Kidney (tissue), 22 donors: ENCODE measurements at places on chromosomes 3 and 15. TPM values are rescaled to one million over a fixed set of nuclear protein-coding genes. Genes with fewer than 3 reads are reported as not detected.

Gene SAXO2
- 3.2 TPM for total RNA-seq

Gene CMTM7
- total RNA-seq = 38.2 TPM

DNA sequence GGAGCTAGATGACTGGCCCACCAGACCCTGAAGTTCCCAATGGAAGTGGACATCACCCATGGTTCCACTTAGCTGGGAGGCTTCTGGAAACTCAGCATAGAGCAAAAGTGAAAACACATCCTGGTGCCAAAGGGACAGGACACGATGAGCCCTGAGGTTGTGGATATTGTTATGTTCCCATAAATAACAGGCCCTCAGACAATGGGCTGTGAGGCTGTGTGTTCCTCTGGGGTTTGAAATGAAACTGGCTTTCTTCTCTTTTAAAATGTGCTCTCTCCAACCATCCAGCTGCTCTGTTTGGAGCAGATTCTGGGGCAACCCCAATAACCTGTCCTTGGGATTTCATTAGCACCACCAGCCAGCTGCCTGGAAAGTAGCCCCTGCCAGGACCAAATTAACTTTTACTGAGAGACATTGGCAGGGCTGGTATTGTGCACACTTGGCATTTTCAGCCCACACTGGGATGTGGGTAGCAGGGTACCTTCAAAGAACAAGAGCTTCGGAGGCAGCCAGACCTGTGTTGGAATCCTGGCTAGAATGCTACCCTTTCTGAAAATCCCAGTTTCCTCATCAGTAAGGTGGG, 97.5 kb downstream of the DNAJB8 start:
- H3K36me3 ChIP-seq = peaks cover 2% of the 10 kb centered on the region
- H3K4me1 ChIP-seq = no peaks in the 10 kb centered on the region
- H3K4me3 ChIP-seq = no peak overlapping the region
- H3K27me3 ChIP-seq = no peaks in the 10 kb centered on the region
- DNase-seq = no peak
- no peak overlapping the region for H3K27ac ChIP-seq

Gene GUCA1C
- total RNA-seq = not detected

DNA sequence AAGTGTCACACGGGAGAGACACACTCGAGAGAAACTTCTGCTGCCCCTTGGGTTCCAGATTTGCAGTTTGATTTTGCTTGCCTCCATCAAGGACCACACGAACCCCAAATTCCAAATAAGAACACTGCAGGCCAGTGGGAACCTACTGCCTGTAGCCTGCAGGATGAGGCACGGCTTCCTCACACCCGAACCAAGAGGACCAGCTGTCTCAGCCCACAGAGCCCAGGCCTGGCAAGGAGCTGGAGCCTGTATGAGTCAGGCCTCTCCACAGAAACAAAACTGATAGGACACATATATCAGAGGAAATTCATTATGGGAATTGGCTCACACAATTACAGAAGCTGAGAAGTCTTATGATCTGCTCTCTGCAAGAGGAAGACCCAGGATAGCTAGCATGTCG, 188.1 kb upstream of the NSMCE3 start:
- H3K27ac ChIP-seq = no peak overlapping the region
- H3K4me3 ChIP-seq = no peak overlapping the region

GRCh38 chr3:32045091-32045915, 61.1 kb upstream of the GPD1L start:
- DNase-seq = no peak
- H3K27ac ChIP-seq = no peak overlapping the region
- H3K27me3 ChIP-seq = no peaks in the 10 kb centered on the region
- H3K4me3 ChIP-seq = peak overlapping the region; percentile 20

Gene CFAP44
- total RNA-seq = 11.0 TPM

DNA sequence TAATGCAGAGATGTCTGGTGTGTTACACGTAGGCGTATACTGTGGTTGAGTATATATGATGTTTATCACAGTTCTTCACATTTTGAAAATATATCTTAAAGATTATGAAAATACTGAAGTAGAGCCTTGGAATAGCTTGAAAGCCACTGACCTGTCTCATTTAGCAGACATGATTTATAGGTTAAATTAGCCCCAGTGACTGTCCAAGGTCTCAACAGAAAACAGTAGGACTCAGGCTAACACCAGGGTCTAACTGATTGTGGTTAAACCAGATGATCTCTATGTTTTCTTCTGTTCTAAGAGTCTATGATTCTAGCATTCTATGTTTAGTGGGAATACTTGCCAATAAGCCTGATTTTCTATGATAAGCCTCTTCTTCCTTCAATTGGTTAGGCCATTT, 166.4 kb upstream of the NR2E3 start:
- no peaks in the 10 kb centered on the region for H3K36me3 ChIP-seq
- H3K4me3 ChIP-seq = no peak overlapping the region
- no peak overlapping the region for H3K27ac ChIP-seq
- H3K4me1 ChIP-seq = no peaks in the 10 kb centered on the region
- no peak for DNase-seq

DNA sequence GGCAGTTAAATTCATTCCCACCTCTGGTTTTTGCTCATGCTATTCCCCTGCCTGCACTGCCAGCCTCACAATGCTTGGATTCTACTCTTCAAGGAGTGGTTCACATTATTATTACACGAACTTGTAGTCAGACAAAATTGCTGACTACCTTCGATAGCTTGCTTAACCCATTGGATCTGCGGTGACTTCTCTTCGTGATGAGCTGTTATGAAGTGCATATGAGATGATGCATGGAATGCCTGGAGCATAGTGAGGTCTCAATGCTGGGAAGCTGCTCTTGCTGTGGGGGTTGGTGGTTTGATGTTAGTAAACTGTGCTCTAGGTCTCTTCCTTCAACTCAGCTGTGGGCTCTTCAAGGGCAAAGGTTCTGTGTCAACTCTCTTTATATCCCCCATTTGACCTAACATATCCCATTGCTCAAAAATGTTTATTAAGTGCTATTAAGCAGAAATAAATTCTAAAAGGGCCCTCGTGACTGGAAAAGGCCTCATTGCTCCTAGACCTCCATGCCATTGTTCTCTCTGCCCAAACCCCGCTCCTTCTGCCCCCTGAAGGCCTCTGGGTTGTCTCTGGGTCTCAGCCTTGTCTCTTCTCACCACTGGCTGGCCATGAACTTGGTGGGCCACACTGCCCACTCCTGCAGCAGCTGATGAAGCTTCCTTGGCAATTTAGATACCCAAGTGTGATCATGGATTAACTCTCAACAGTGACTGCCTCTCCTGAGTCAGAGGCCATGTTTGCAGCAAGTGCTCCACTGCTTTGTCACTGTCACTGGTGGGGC, 4.5 kb upstream of the SLCO2A1 start:
- no peak for DNase-seq
- H3K27me3 ChIP-seq = no peaks in the 10 kb centered on the region
- no peak overlapping the region for H3K27ac ChIP-seq
- H3K4me1 ChIP-seq = peaks cover under 1% of the 10 kb centered on the region
- H3K36me3 ChIP-seq = no peaks in the 10 kb centered on the region

Gene FILIP1L
- total RNA-seq = 25.5 TPM

Gene HCLS1
- 102 TPM for total RNA-seq

DNA sequence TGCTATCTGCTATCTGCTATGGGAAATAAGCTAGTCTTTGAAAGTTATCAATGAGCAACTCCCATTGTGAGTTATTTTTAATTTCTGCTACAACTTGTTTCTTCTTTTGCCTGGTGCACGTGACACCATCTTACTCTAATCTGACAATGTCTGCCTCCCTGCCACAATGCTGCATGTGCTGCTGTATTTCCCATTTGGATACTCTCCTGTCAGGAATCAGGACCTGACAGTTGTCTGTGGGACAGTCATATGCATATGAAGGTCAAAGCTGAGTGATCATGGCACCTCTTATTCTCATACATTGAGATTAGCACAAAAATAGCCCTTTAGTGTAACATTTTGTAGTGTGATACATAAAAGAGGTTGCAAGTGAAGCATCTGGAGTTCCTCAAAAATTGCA, 45.8 kb downstream of the HMG20A start:
- H3K36me3 ChIP-seq = peaks cover 22% of the 10 kb centered on the region
- no peaks in the 10 kb centered on the region for H3K4me1 ChIP-seq
- DNase-seq = no peak
- no peaks in the 10 kb centered on the region for H3K27me3 ChIP-seq

DNA sequence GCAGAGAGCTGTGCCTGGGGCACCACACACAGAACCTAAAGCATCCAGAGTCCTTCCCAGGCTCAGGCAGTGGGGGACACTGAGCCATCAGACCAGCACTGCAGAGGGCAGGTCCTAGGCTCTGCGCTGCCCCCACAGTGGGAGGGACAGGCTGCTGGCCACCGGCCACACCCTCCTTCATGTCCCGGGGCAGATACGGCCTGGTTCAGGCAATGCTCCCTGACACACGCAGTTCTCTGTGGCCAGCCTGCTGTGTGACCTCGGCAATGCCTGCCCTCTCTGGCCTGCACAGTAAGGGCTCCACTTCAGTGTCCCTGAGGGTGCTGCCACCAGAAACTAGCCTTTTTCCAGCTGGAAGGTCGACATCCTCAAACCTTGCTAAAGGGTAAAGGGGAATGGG, 12.4 kb downstream of the LINGO1 start:
- no peak overlapping the region for H3K4me3 ChIP-seq
- H3K36me3 ChIP-seq = no peaks in the 10 kb centered on the region
- no peak overlapping the region for H3K27ac ChIP-seq
